ENCODE measurements at places on chromosomes 4 and X.

- DNase-seq, result no peak
These were observed 25.4 kb upstream of the TNIP3 start for GRCh38 chr4:121189326-121190215.

DNA sequence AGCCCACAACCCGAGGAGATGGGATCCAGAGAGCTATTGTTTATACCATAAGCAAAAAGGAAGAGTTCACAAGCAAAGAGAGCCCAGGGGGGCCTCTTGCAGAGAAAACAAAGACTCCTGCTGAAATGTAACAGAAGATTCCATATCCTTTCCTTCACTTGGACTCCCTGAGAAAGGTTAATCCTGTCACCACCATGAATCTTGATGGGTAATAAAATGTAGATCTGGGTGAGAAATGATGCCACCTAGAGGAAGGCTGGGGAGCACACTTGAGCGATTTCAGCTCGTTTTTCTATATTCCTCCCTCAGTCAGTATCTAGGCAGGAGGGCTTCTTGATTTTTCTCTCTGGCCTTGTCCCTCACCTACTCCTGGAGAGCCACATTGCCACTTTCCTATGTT, 10.2 kb upstream of the KCNE5 start:
- no peak for DNase-seq

DNA sequence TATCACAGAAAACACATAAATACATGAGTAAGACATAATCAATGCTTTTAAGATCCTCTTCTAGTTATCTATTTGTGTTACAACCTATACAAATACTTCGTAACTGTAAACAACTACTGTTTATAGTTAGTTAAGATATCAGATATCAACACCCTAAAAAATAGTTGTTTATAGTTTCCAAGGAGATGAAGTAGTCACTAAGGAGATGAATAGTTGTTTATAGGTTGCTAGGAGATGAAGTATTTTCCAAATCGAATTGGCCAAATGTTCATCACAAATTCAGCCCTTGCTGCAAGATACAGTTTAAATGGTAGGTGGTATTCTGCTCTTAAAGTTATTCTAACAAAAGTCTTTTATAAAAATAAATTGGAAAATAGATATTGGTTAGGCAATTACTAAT, 618.2 kb upstream of the PCDH10 start:
- no peak for DNase-seq

DNA sequence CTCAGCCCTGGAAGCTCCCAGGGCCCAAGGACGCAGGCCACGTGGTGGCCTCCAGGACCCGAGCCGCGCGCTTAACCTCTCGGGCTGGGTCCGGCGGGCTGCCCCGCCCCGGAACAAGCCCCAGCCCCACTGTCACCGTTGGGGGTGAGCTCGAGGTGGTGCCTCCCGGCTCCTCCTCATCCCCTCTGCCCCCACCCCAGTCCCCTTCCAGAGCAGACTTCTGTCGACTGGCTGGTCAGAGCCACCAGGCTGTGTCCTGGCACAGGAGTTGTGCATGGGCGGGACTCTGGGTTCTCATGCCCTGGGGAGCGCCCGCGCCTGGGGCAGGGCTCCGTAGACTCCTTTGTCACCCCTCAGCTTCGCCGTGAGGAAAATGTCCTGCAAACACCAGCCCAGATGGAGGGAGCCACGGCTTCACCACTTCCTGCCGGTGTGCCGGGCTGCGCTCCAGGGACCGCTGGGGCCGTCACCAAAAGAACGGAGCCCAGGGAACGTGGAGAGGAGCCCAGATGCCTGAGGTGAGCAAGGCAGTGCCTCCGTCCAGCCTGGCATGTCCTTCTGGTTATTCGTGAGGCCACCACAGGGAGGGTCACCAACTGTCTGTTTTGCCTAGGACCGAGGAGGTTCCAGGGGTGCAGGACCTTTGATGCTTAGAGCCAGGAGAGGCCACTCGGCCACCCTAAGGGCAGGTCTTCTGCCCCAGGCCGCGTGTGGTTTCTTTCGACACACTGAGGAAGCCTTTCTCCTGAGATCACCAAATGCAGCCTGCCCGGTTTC, 7.1 kb upstream of the RGS12 start:
- DNase-seq, result no peak

GRCh38 chrX:107537815-107538214, 88.4 kb downstream of the FRMPD3 start:
- no peak for DNase-seq

GRCh38 chrX:109389917-109390316, 92.0 kb downstream of the GUCY2F start:
- DNase-seq, result no peak

GRCh38 chrX:13120017-13120416, 75.6 kb upstream of the FAM9C start:
- DNase-seq, result no peak

DNA sequence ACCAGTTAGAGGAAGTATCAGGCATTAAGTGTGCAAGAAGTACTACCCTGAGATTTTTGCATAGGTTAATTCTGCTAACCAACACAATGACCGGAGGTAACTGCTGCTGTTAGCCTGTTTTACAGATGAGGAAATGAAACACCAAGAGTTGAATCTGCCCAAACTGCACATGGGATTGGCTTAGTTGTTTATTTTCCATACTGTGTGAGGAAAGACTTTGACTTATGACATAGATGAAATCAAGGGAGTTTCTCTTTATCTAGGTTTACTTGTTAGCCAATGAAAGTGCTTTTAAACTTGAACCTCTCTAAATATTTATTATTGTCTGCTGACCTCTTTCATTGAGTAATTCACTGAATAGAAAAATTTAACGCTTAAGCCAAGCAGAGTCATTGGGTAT, 10.3 kb downstream of the GUCY1B1 start:
- DNase-seq, result no peak

DNA sequence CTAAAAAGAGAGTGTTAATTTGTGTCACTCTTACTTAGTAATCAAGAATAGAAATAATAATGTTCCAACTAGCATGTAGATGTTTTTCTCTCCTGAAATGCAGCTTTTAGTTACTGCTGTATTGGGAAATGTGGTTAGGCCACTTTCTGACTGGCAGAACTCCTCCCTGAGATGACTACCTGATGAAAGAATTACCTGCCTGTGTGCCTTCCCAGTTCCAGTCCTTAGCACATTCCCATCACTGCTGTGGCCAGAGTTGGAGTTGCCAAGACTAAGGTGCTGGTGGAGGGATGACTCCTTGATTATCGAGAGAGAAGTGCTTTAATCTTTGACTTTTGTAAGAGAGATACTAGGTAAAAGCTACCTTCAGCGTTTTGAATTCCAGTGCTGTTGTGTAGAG, 9.5 kb downstream of the GAB1 start:
- no peak for DNase-seq

GRCh38 chr4:145217349-145217748, 37.0 kb upstream of the OTUD4 start:
- no peak for DNase-seq

DNA sequence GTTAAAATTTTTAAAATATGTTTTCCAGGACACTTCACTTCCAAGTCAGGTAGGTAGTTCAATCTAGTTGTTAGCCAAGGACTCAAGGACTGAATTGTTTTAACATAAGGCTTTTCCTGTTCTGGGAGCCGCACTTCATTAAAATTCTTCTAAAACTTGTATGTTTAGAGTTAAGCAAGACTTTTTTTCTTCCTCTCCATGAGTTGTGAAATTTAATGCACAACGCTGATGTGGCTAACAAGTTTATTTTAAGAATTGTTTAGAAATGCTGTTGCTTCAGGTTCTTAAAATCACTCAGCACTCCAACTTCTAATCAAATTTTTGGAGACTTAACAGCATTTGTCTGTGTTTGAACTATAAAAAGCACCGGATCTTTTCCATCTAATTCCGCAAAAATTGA, 49.7 kb downstream of the XIAP start:
- no peak for DNase-seq

- no peak for DNase-seq
These were observed 121.1 kb downstream of the ATXN3L start for GRCh38 chrX:13198762-13199064.

DNA sequence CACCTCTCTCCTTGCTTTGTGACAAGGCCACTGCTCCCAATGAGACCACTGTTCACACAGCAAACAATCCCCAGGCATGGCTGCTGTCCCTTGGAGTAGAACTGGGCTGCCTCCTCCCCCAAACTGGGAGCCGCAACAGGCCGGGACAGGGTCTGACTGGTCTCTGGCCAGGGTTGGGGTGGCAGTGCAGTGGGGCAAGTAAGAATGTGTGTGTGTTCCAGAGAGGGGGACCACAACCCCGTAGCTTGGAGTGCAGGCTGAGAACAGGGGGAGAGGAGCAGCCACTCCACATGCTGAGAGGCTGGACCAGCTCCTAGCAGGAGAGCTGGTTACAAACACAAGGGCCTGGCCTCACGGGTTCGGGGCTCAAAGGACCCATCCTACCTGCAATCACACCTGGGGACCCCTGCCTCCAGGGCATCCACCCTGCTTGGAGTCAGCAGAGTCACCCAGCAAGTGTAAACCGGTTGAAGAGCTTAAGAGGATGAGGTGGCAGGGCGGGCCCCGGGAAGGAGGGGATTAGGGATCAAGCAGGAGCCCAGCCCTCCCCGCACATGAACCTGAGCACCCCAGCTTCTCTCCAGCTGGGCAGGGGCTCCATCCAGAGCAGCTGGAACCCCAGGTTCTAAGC, 3.8 kb upstream of the ZNF185 start:
- no peak for DNase-seq

GRCh38 chr4:31918891-31919290, 1198.7 kb downstream of the PCDH7 start:
- DNase-seq, result no peak

- DNase-seq, result no peak
These were observed 330.3 kb upstream of the EPHA5 start for GRCh38 chr4:66000510-66001117.

DNA sequence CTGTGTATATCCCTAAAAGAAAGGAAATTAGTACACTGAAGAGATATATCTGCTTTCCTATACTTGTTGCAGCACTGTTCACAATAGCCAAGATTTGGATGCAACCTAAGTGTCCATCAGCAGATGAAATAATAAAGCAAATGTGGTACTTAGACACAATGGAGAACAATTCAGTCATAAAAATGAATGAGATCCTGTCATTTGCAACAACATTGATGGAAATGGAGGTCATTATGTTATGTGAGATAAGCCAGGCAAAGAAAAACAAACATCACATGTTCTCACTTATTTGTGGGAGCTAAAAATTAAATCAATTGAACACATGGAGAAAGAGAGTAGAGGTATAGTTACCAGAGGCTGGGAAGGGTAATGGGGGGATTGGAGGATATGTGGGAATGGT, 611.9 kb downstream of the STPG2 start:
- no peak for DNase-seq

DNA sequence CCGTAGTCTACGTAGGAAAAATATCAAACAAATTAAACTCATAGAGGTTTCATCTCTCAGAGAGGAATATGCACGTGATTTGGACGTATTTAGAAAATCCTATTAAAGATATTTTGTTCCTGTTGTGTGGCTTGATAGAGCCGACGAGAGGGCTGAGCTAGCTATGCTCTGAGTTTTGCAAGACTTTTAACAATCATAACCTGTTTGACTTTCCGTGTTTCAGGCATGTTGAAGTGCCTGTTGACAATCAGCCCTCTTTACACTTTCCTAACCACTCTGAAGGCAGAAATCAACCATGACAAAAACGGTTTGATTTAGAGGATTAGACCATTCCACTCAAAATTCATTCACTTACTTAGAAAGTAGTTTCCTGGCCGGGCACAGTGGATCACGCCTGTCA, 297.3 kb downstream of the ASMT start:
- no peak for DNase-seq

DNA sequence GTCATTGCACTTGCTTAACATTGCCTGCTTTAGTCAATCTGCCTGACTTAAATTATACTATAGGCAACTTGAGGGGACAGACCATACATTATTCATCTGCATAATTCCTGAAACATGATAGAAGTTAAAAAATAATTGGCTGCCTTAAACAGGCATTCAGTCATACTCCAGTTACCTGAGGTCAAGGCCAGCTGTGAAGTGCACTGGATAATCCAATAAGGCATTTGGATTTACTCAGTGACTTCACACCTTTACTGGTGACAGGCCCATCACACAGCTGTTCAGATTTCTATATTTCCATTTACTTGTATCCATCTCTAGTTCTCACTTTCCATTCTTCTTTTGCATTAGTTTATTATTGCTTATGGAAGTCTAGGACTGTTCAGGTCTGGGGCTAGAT, 2341.6 kb downstream of the PCDH7 start:
- DNase-seq, result no peak

DNA sequence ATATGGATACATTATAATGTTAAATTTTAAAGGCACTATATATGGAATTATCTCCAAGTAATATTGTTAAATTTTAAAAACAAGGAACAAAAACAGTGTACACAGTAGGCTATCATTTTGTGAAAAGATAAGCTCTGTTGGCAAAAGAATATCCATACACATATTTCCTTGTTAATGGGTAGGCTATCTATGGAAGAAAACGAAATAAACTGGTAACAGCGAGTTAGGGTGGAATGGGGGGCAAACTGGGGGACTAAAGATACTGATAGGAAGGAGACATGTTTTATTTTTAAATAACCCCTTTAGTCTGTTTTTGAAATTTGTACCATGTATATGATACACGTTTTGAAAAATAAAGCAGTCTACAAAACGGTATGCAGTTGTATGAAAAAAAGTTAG, 3.6 kb upstream of the TSPAN5 start:
- DNase-seq, result no peak

- DNase-seq, result no peak
These were observed 84.1 kb downstream of the TMEM164 start for GRCh38 chrX:110086916-110087484.

DNA sequence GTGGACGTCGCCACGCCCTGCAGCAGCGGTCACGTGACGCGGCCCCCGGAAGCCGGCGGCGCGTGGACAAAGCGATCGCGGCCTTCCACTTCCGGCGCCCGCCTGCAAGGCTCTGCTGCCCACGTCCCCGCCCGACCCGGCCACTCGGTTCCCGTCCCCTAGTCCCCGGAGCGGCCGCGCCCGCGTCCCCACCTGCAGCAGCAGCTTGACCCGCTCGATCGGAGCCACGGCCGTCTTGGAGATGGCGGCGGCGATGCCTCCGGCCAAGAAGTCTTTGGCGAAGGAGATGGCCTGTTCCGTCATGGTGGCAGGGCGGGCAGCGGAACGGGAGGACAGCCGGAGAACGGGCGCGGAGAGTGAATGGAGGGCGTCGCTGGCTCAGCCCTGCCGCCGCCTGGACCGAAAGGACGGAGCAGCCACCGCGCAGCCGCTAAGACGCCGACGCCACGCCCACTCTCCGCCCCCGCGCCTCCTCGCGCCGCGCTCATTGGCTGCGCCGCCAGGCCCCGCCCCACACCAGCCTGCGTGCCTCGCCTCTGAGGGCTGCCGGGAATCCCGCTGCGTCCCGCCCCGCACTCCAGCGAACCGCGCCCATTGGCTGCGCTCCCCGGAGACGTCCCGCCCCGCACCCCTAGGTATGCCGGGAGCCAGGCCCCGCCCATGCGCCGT, at the start of gene SLC25A6:
Gene SLC25A6, minus strand, starts transcription at position 407 of the 669 bp plus-strand sequence. Its CDS starts 104 bp downstream, at position 303.
- DNase-seq, result peak; percentile 98

- no peak for DNase-seq
These were observed 362.7 kb downstream of the STIM2 start for GRCh38 chr4:27223326-27223725.

Data from stimulated activated CD8-positive, alpha-beta memory T cell treated with anti-CD3 and anti-CD28 coated beads, Interleukin-7, amount 100 ng/mL, for 1 hour (primary cell).